Keratinocyte (primary cell): ENCODE measurements at places on chromosomes 16 and 17.

- no peak for DNase-seq
These were observed 4.6 kb upstream of the PIEZO1 start for GRCh38 chr16:88789594-88789993.

DNA sequence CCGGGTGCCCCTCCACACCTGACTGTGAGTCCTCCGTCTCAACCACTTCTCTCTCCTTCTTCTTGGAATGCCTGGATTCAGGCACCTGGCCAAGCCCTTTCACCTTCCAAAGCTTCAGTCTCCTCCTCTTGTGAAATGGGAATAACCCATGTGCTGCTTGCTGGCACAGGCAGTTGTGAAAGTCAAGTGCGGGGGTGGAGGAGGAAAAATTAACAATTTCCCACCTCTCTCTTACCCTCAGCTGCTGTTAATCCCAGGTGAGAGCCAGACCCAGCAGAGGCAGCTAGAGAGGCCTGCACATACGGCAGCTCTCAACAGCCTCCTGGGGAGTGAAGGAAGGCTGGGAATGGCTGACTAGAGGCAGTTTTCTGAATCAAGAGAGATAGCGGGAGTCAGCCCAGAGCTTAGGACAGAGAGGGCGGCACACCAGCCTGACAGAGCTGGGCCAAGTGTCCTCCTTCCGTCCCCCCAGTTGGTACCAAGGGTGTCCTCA lies 77.9 kb upstream of the LGALS9 start:
- DNase-seq = no peak

GRCh38 chr16:76656994-76657393 lies 379.8 kb downstream of the CNTNAP4 start:
- DNase-seq = no peak

DNA sequence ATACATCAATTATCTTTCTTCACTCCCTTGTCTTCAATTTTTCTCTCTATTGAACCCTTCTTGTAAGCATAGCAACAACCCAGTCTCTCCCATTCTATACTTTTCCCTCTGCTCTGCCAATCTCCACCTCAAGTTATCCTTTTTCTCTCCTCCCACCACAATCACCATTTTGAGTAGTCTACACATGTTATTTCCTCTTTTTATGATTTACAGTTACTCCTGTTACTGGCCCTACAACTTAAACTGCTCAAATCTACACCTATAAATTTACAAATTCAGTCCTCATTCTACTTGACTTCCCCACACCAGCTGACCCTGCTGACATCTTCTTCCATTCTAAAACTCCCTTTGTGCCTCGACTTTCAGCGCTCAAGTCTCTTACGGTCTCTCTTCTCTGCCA lies 84.6 kb downstream of the SPAG9 start:
- no peak for DNase-seq

DNA sequence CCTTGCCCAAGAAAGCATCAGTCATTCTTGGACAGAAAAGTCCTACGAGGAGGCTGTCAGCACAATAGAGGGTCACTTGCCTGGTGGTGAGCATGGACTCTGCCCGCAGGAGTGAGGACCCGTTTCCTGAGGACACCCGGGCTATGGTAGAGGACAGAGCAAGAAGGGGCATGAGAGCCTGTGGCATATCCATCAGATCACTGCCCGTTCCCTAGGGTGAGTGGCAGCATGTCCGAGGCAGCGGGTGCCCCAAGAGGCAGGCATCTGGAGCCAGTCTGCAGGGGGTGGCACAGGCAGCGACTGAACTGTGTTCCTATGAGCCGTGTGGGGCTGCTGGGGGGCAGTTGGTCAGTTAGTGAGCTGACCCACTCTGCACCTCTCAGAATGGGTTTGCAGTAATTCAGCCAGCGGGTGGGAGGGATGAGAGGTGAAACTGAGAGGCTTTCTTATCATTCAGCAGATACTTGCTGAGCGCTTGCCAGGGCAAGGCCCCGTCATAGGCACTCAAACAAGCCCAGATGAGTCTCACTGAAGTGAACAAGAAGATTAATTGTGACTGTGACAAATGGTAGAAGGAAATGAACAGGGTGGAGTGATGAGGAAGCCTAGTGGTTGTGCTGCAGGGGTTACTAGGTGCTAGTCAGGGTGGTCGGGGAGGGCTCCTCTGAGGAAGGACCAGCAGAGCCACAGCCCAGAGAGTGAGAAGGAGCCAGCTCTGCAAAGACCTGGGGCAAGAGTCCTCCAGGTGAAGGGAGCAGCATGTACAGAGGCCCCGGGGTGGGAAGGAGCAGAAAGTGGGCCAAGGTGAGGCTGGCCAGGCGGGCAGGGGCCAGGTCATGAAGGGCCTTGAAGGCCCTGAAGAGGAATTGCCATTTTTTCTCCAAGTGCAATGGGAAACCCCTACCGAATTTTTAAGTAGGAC lies 87.9 kb downstream of the CLEC16A start:
- no peak for DNase-seq

DNA sequence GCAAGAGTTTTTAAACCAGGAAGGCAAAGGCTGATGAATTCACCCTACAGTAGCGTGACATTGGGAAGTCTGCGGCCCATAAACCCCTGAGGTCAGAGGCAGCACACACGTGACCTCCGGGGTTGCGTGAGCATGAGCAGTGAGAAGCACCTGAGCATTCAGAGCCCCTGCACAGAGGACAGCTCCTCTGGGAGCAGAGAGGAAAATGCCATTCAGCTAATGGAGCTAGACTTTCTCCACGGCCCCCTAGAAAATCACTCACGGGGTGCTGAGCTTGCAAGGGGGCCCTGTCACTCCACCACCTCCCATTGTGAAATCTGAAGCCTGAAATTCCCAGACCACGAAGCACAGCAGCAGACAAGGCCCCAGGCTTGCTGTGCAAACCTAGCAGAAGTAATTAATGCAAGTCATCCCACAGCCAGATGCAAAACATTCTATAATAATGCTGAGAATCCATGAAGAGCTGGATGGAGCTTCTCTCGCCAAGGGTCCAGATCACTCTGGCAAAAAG lies 114.9 kb upstream of the RCVRN start:
- DNase-seq = no peak

GRCh38 chr16:80309178-80309577 lies 231.6 kb upstream of the DYNLRB2 start:
- no peak for DNase-seq

DNA sequence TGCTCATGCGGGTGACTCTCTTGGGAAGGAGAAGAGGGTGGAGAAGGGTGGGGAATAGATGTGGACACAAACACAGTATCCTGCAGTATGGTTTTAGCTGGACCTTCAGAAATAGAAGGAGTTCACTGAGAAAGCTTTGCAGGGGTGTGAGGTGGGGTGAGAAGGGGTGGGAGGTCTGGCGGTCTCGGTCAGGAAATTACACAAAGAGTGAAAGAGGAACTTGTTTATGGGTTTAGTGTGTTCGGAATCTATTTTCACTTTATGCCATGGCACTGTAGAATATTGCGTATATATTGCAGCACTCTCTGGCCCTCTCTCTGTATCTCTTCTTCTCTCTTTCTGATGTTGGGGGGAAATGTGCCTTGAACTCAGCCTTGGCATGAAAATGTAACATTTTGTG lies 148.2 kb upstream of the GOT2 start:
- no peak for DNase-seq

GRCh38 chr16:83967838-83968305 lies at the start of gene NECAB2:
Gene NECAB2 (plus strand): TSS chr16:83968244. CDS start chr16:83968649, 405 bp downstream.
- no peak for DNase-seq

DNA sequence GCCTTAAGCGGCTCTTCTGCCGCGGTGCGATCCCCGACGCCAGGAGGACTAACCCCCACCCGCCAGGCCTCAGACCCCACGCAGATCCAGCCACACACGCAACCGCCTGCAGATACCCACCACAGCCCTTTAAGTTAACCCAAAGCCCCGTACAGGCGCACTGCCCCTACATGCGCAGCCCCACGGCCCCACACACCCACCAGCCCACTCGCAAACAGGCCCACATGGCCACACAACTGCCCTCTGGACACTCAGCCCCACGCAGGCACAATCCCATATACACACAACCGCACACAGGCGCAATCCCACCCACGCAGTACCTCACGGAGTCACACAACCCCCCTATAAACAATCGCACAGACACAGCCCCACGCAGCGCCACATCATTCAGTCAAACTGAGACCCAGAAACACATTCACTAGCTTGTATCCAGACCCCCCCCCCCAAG lies 41.7 kb downstream of the RAI1 start:
- no peak for DNase-seq

DNA sequence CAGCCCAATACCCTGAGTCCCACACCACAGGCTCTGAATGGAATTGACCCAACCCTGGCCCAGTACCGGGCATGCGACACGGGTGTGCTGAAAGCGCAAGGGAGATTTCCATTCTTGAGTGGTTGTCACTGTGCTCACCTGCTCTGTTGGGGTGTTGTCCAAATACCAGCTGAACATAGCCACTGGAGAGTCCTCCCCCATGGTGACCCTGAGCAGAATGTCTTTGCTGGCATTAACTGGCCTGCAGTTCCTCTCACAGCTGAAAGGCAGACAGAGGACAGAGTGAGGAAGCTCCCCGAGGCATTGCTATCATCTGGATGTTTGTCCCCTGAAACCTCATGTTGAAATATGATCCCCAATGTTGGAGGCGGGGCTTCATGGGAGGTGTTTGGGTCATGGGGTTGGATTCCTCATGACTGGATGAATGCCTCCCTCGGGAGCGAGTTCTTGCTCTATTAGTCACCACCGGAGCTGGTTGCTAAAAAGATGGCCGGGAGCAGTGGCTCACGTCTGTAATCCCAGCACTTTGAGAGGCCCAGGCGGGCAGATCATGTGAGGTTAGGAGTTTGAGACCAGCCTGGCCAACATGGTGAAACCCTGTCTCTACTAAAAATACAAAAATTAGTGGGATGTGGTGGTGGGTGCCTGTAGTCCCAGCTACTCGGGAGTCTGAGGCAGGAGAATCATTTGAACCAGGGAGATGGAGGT lies 57.3 kb upstream of the BCO1 start:
- DNase-seq = peak; percentile 83

DNA sequence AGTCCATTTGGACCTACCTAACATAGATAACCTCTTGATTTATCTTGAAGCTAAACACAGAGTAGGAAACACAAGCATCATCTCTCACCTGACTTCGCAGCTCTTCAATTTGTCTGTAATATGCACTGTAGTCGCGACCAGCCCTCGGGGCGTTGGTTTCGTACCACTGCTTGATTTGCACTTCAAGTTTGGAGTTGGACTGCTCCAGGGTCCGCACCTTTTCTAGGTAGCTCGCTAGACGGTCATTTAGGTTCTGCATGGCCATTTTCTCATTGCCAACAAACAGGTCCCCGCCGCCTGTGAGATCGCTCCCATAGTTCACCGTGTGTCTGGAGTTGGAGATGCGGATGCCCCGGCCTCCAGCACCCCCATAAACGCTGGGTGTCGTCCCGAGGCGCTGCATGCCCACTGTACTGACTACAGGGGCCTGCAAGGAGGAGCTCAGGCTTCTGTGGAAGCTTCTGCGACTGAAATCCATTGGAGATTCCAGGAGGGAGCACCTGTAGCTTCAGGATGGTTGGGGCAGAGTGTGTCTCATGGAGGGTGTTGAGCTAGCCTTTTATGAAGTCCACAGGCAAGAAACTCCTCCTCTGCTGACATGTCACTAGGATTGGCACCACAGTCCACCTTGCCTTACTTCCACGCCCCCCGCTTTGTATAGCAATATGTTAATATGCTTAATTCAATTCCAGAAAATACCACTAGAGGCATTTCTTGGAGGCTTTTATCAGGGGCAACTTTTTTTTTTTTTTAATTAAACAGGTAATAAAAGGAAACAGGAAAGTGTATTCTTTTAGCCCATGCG lies at the start of gene KRT20:
Gene KRT20 (minus strand): TSS at position 535 of the 805 bp plus-strand sequence. CDS start 57 bp downstream, at position 478.
- no peak for DNase-seq

- no peak for DNase-seq
These were observed 110.5 kb downstream of the HS3ST2 start for GRCh38 chr16:22924492-22924891.
